ENCODE measurements at places on chromosomes 2 and 18.
A peak's percentile ranks its signal among the peaks of the same experiment; 100 is the strongest.

DNA sequence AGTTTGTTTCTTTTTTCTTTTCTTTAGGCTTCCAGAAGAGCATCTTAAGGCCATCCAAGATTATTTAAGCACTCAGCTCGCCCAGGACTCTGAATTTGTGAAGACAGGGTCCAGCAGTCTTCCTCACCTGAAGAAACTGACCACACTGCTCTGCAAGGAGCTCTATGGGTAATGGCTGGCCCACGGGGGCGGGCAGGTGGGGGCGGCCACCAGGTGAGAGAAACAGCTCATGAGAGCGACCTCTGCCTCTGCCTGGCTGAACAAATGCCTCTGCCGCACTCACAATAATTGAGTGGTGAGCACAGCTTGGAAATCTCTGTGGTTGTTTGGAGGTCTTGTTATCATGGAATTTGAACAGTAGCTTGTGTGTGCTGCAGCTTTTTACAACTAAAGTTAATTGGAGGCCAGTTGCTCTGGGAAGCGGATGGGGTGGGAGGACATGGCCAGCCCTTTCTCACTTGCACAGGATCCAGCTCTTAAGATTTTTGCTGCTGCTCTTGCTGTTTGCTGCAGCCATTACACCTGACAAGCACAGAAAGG lies 70.4 kb downstream of the INPP5D start:
- H3K27me3 ChIP-seq = peaks cover 63% of the 10 kb centered on the region
- H3K27ac ChIP-seq = no peak overlapping the region
- H3K36me3 ChIP-seq = no peaks in the 10 kb centered on the region
- H3K4me1 ChIP-seq = no peaks in the 10 kb centered on the region

DNA sequence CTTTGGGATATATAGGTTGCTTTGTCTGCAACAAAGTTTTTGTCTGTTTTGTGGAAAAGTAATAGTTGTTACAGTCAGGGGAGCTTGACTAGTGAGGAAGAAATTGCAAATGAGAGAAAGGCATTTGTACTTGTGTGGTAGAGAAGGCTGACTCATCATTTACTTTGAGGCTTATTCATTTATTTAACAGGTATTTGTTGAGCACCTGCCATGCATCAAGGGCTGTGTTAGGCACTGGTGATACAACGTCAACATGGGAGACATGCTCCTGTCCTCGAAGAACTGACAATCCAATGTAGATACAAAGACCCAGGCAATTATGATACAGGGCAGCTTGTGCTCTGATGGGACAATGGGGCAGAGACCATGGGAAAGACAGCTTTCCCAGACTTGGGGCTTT lies 79.5 kb downstream of the UPP2 start:
- peaks cover 5% of the 10 kb centered on the region for H3K4me1 ChIP-seq
- no peaks in the 10 kb centered on the region for H3K36me3 ChIP-seq
- no peak overlapping the region for H3K27ac ChIP-seq
- H3K27me3 ChIP-seq = no peaks in the 10 kb centered on the region

- no peak for DNase-seq
- H3K36me3 ChIP-seq = peaks cover 51% of the 10 kb centered on the region
- H3K4me1 ChIP-seq = no peaks in the 10 kb centered on the region
- no peaks in the 10 kb centered on the region for H3K27me3 ChIP-seq
Observed at GRCh38 chr2:58056192-58056916, 9.7 kb downstream of the VRK2 start.

GRCh38 chr2:169512525-169512924 lies 3.0 kb downstream of the KLHL41 start:
- H3K4me1 ChIP-seq = no peaks in the 10 kb centered on the region
- no peak overlapping the region for H3K27ac ChIP-seq
- peak; percentile 16 for DNase-seq

GRCh38 chr2:215363461-215364156 lies 51.8 kb downstream of the ATIC start:
- peaks cover 35% of the 10 kb centered on the region for H3K36me3 ChIP-seq
- H3K4me3 ChIP-seq = no peak overlapping the region
- DNase-seq = no peak
- peaks cover 7% of the 10 kb centered on the region for H3K4me1 ChIP-seq

DNA sequence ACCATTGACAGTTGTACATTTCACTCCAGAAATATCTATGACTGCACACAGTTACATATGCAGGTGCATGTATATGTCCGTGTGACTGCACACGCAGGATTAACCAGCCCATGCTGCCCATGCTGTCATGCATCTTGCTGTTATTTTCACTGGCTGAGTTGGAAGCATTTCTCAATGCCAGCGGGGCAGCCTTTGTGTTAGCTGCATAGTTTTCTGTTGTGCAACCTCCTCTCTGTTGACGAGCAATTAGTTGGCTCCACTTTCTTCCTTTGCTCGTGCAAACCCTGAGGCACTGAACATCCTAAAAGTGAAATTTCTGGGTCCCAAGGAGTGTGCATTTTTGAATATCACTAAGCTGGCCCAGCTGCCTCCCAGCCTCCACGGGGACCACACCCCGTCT lies 133.4 kb upstream of the GLI2 start:
- H3K4me3 ChIP-seq = no peak overlapping the region
- no peaks in the 10 kb centered on the region for H3K36me3 ChIP-seq
- H3K4me1 ChIP-seq = peaks cover 3% of the 10 kb centered on the region
- no peak overlapping the region for H3K27ac ChIP-seq

DNA sequence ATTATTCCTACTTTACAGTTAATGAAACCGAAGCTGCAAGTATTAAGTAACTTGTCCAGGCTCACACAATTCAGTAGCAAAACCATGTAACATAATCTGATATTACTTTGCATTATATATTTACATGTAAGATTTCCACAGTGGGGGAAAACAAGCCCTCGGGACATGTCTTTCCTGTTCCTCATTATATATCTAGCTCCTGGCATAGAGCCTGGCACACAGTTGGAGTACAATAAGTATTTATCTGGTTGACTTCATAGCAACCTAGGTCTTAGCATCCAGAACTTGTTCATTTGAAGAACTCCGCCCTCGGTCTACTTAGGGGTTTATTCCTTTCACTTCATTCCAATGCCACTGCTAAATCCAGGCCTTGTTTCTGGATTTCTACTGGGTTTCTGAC lies 1.6 kb upstream of the RBM45 start:
- no peak overlapping the region for H3K4me3 ChIP-seq
- no peak for DNase-seq
- peaks cover 2% of the 10 kb centered on the region for H3K36me3 ChIP-seq
- H3K27me3 ChIP-seq = no peaks in the 10 kb centered on the region
